Kidney capillary endothelial cell (primary cell): ENCODE measurements at places on chromosomes 2 and 18.

DNA sequence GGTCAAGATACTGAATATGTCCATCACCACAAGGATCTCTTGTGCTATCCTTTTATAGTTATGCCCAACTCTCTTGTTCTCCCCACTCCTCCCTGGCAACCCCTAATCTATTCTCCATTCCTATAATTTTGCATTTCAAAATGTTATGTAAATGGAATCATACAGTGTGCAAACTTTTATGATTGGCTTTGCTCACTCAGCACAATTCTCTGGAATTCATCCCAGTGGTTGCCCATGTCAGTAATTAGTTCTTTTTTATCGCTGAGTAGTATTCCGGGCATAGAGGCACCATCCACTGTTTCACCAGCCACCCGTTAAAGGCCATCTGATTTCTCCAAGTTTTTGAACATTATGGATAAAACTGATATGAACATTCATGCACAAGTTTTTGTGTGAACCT, 38.4 kb upstream of the RNF149 start:
- DNase-seq = no peak

- no peak for DNase-seq
Measured at GRCh38 chr2:142803158-142803557, 74.3 kb upstream of the KYNU start.

- no peak for DNase-seq
Measured at GRCh38 chr2:152607793-152608300, 109.4 kb downstream of the PRPF40A start.

GRCh38 chr2:233833345-233833744, 21.0 kb downstream of the HJURP start:
- DNase-seq = no peak

DNA sequence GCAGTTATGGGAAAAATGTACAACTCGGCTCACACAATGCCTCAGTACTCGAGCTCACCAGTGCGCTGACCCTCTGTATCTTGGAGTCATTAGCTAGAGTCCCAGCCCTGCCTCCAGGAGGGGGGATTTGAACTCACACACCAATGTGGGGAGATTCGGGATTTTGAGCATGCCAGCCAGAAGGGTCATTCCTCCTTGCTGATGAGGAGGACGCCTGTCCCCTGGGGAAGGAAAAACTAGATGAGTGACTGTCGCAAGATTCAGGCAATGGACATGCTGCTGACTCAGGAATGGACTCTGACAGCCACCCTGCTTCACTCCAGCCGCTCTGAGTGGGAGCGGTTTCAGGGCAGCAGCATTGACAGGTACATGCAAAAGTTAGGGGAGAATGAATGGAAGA, 20.6 kb downstream of the FIGN start:
- no peak for DNase-seq

GRCh38 chr2:241686324-241686649, 328 bp downstream of the DTYMK start:
- no peak for DNase-seq

DNA sequence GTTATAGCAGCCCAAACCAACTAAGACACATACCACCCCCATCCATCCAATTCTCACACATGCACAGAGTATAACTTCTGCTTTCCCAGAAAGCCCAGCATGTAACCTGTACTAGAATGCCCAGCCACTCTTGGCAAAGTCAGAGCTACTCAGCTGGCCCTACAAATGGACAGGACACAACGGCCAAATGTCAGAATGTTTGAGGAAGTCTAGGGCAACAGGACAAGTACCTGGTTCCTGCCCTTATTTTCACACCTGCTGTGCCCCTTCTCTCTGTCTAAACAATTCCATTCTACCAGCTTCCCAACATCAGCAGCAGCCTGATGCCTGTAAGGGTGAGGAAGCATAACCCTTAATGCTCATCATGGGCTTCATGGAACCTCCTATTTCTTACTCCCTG, 15.1 kb upstream of the BZW1 start:
- no peak for DNase-seq

GRCh38 chr18:29540548-29540947, 1363.6 kb upstream of the CDH2 start:
- no peak for DNase-seq

GRCh38 chr2:133495226-133495625, 73.0 kb downstream of the NCKAP5 start:
- no peak for DNase-seq

DNA sequence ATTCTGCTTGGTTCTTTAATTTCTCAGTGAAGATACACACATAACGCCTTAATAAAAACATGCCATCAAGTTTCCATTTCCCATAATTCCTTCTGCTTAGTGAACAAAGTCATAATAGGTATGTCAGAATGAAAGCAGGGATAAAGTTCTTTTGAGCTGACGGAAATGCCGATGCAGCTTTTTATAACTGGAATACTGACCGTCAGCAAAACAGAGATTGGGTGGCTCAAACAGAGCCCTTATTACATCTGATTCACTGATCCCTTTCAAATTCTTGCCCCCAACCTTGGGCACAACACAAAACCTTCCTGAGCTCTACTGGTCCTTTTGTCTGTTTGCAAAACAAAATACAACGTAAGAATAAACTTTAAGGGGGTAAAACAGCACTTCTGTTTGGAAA, 140.4 kb downstream of the CDH2 start:
- no peak for DNase-seq

GRCh38 chr2:47631306-47631705, 151.6 kb upstream of the MSH6 start:
- DNase-seq = no peak

DNA sequence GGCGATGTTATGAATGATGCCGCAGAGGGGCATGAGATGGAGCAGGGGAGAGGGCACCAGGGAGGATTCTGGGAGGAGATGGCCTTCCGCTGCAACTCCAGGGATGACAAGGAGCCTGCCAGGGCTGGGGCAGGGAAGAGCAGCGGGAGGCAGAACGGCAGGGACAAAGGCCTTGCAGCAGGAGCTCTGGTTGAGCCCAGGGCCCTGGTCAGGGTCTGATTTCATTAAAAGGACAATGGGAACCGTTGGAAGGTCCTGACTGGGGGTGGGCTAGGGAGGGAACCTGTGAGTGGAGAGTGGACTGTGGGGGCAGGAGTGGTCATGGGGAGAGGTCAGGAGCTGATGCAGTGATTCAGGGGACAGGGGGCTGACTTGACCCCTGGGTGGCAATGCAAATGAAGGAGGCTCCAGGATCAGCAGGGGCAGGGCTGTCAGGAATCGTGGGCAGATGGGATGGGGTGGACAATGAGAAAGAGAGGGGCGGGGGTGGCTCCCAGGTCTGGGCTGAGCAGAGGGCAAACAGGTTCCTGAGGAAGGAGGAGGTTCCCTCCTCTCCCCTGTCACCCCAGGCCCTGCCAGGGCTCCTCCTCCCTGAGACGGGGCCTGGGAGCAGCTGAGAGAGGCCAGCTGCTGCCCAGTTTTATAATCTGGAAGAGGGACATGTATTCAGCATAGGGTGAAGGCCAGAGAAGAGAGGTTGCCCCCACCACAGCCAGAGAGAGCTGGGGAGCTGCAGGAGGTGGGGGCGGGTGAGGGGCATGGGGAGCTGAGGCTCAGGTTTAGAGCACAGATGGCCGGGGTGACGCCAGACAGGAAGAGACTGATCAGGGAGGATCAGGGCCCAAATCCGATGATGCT, 7.3 kb upstream of the DUSP2 start:
- DNase-seq = no peak

DNA sequence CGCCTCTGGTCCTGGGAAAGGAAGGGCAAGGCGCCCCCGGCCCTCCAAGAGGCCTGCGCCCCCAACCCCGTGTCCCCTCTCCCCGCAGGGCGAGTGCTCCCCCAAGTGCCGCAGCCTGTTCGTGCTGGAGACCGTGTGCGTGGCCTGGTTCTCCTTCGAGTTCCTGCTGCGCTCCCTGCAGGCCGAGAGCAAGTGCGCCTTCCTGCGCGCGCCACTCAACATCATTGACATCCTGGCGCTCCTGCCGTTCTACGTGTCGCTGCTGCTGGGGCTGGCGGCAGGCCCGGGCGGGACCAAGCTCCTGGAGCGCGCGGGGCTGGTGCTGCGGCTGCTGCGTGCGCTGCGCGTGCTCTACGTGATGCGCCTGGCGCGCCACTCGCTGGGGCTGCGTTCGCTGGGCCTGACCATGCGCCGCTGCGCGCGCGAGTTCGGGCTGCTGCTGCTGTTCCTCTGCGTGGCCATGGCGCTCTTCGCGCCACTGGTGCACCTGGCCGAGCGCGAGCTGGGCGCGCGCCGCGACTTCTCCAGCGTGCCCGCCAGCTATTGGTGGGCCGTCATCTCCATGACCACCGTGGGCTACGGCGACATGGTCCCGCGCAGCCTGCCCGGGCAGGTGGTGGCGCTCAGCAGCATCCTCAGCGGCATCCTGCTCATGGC, 52.4 kb downstream of the SLC66A2 start:
- no peak for DNase-seq

DNA sequence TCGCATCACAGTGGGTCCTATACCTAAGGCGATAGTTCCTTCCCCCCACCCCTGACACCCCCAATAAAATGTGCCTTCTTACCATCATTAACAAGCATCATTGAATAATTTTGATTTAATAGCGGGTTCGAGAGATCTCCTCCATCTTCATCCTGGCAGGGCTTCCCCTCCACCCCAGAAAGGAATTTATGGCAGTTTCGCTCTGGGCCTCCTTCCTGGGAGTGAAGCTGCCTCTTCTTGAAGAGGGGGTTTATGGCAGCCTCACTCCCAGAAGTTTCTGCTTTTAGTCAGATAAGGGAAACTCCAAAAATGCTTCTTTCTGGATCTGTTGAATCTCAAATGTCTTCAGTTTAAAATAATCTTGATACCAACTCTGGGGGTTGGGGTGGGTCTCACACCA, 45.7 kb downstream of the RRM2 start:
- DNase-seq = no peak

DNA sequence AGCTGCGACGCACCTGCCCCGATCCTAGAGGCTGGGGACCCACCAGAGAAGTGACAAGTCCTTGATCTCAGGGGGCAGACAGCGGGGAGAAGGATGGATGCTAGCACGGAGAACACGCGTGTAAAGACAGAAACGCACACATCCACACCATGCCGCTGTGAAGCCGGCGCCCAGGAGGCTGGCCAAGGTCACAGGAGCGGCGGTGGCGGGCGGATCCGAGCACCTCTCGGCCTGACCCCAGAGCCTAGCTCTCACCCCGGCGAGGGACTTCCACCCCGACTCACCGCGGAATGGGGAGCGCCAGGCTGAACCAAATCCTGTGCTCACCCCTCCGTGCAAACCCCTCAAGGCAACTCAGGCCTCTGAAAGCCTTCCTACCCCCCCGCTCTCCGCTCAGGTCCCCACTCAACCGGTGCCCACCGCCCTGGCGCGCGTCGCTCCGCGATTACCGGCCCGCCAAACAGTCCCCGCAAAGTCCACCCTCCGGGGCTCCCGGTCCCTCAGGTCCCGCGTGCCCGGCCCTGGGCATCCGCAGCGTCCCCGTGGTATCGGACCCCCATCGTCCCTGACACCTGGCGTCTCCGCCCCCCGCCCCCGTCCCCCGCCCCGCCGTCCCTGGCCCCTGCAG, 460 bp upstream of the LRRFIP1 start:
- no peak for DNase-seq

DNA sequence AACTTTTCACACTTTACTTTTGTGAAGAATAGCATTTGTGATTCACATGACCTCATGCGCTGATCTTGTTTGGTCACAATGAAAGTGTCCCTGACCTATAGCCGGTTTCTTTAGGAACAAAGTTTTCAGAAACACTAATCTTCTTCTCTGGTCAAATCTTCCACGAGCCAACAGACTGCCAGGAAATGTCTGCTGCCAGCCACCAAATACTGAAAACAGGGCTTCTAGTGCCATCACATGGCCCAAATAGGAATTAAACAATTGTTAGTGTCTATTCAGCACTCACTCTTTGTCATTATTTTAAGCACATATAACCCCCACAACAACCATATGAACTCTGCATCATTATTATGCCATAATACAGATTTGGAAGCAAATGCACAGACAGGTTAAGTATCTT, 286.5 kb upstream of the SYT4 start:
- DNase-seq = peak; percentile 26

DNA sequence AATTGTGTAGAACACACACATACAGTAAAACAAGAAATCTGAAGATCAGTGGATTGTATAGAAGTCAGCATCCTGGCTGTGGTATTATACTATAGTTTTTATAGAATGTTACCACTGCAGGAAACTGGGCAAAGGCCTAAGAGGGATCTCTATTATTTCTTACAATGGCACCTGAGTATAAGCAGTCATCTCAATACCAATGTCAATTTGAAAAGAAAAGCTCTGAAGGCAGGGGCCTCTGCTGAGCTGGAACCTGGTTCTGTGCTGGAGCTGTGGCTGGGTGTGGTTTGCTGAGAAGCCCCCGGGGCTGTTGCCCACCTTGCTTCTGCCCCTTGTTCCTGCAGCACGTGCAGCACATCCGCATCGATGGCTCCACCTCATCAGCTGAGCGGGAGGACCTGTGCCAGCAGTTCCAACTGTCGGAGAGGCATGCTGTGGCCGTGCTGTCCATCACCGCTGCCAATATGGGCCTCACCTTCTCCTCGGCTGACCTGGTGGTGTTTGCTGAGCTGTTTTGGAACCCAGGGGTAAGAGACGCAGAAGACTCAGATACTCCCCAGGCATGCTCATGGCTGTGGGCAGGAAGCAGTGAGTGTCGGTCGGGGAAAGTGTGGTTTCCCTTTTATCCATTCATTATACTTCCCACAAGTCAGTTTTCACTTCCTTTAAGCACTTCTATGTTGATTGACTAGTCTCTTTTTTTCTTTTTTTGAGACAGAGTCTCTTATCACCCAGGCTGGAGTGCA, 23.5 kb upstream of the RPL37A start:
- DNase-seq = no peak

DNA sequence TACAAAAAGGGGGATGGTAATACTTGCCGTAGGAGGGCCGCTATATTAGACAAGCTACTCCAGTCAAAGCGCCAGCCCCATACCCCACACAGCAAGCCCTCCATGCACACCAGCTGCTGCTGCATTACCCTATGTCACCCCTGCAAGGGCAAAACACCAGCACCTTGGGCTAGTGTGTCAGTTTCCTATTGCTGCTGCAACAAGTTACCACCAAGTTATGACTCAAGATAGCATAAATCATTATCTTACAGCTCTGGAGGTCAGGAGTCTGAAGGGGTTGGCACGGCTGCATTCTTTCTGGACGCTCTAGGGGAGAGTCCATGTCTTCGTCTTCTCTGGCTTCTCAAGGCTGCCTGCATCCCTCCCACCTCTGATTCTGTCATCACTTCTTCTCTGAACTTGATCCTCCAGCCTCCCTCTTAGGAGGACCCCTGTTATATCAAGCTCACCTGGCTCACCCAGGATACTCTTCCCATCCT, 88.6 kb upstream of the ACAA2 start:
- DNase-seq = no peak

GRCh38 chr2:219252084-219252483, 959 bp upstream of the TUBA4B start:
- DNase-seq = no peak

DNA sequence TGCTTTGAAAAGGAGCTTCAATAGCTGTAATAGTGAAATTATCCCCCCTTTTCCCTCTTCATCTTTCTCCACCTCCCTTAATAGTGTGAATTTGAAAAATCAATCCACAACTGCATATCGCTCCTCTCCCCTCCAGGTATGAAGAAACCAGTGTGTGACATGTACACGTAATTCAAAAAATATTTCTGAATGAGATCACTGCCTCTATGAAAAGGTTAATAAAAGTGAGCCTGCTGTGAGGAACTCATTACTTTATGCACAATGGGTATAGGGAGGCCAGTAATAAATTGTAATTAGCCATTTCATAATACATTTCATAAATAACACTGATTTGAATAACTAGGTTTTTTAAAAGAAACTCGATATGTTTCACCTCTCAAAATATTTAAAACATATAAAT, 209.0 kb upstream of the KYNU start:
- DNase-seq = no peak
